ENCODE measurements at places on chromosomes 1 and 21.

- DNase-seq = no peak
Observed at GRCh38 chr1:30834253-30834652, 74.3 kb downstream of the SDC3 start.

GRCh38 chr1:158611916-158612315 is 6.8 kb downstream of the OR10Z1 start:
- DNase-seq = no peak

GRCh38 chr1:224637515-224637914 is 21.4 kb downstream of the CNIH3 start:
- DNase-seq = no peak

DNA sequence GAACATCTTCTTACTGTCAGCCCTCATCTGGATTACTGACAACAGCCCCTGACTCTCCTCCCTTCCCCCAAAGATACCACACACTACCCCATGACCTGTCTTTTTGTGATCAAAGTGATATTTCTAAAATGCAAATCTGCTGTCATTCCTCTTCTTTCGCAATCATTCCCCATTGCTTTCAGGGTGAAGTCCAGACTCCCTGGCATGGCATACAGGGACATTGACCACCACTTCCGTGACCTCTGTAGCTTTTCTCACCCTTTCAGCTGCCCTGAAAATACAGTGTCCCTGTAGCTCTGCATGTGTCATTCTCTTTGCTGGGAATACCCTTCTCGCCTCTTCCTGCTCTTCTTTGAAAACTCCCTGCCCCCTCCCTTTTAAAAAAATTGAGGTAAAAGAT is 4.1 kb downstream of the SERINC2 start:
- DNase-seq = no peak

- DNase-seq = no peak
Observed at GRCh38 chr1:106954661-106955229, 101.7 kb upstream of the PRMT6 start.

- DNase-seq = no peak
Observed at GRCh38 chr1:42888013-42888633, 41.7 kb downstream of the ZNF691 start.

GRCh38 chr1:225595452-225595851 is 57.5 kb downstream of the ENAH start:
- no peak for DNase-seq

- DNase-seq = no peak
Observed at GRCh38 chr1:241836941-241837340, 11.1 kb upstream of the EXO1 start.

- no peak for DNase-seq
Observed at GRCh38 chr1:94552071-94552586, 10.6 kb upstream of the F3 start.

- DNase-seq = no peak
Observed at GRCh38 chr1:203871114-203871880, 9.9 kb downstream of the SNRPE start.

- DNase-seq = no peak
Observed at GRCh38 chr1:239795304-239795703, 296.4 kb upstream of the FMN2 start.

DNA sequence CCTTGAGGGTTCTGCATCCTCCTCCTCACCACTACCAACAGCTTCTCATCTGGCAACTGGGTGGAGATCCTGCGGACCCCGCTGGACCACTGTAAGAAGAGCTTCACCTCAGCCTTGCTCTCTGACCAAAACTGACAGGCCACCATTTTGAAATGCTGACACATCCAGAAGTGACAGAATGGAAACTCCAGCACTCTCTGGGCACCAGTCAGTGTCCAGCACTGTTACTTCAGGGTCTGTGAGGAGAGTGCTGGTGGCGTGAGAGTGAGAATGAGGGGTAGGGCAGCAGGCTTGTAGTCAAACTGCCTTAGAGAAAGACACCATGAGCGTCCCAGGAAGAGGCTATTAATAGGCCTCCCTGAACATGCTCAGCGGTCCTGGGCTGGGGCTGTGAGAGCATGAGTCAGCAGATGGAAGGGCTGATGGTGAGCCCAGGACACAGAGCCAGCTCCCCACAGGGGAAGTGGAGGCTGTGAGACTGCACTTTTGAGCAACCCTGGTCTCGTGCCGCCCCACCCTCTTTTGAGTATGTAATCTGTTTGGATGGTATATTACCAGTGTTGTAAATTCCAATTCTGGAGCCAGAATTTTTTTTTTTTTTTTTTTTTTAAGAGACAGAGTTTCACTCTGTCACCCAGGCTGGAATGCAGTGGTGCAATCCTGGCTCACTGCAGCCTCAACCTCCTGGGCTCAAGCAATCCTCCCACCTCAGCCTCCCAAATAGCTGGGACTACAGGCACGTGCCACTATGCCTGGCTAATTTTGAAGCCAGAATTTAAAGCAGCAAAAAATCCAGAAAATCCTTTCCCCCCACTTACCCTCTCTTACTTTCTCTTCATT is 34.4 kb upstream of the SLC30A1 start:
- no peak for DNase-seq

DNA sequence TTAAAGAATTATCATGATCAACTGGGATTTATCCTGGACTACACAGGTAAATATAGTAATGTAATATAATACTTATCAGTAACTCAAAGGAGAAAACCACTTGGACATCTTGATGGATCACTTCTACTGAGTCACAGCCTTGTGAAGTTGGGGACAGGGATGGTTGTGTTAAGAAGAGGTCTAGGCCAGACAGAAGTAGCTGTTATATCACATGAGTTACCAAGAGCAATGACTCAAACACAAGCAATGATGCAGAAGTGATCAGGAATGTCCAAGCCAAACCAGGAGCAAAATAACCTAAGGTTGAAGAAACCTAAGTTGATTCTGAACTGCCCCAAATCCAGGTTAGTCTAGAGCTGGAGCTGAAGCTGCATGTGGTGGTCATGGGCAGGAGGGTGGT is 424.5 kb upstream of the DAB1 start:
- no peak for DNase-seq

- no peak for DNase-seq
Observed at GRCh38 chr21:32978331-32979270, 47.1 kb upstream of the OLIG2 start.

DNA sequence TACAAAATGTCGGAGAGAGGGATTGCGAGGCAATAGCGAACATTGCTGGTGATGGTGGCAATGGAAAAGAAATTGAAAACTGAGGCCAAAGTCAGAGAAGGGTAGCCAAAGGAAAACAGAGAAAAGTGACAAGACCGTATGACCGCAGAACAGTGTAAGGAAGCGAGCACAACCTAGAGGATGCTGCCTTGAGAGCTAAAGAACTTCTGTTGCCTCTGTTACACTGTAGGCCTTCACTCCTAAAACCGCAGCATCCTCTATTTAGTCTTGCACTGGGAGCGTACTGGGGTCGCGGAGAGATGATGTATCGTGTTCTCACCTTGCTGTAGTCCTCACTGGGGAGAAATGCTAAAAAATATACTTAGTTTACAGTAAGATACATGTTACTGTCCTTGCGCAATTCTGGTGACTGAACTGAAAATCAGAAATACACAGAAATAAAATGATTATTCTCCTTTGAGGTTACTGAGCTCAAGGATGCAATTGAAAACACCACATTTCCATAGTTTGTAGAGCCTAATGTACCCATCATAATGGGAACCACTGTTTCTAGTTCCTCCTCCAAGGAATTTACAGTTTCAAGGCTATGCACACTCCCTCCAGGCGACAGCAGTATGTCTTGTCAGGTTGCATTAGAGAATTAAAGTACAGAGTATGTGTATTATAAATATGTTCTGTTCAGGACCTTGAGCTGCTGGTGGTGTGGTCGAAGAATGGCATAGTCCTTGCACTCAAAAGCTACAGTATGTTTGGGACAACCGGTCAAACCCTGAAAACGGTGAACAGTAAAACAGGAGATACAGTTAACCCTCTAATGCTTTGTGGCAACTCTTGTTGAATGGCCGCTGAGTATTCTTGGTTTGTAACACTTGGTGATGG is 1.3 kb downstream of the NEK7 start:
- DNase-seq = no peak

DNA sequence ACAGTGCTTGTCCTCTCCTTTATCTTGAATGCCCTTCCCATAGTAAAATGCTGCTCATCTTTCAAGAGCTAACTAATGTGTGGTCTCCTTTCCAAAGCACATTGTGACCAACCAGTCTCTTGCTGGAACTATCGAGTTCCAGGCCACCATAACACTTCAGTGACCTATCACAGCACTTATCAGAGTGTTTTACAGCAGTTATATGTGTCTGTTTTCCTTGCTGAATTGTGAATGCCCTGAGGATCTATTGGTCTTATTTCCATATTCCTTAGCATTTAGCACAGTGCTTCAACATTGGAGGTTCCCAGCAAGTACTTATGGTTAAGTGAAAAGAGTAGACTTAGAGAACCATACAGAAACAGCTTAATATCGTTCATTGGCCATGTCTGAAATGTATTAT is 264.3 kb downstream of the DYRK1A start:
- no peak for DNase-seq

GRCh38 chr1:77538956-77539518 is 143.4 kb downstream of the ZZZ3 start:
- no peak for DNase-seq

DNA sequence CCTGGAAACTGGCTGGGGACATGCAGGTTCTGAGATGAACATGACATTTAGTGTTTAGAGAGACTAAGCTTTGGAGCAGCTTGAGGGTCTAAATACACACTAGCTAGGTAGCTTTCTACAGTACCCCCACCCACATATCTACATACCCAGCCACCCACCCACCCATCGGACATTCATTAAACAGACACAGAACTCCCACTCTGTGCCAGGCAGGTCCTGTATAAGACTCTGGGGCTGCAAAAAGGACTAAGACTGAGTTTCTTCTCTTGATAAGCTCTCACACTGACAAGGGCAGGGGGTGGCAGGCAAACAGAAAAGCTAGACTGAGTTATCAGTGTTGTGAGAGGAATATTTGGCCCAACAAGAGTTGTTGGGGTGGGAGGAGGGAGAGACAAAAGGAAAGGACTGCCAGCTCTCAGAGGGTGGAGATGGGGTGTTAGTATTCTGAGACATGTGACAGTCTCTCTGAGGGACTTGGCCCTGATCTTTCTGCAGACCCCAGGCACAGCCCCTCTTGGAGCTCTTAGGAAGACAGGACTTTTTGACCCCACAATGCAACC is 6.8 kb downstream of the MAP7D1 start:
- no peak for DNase-seq

DNA sequence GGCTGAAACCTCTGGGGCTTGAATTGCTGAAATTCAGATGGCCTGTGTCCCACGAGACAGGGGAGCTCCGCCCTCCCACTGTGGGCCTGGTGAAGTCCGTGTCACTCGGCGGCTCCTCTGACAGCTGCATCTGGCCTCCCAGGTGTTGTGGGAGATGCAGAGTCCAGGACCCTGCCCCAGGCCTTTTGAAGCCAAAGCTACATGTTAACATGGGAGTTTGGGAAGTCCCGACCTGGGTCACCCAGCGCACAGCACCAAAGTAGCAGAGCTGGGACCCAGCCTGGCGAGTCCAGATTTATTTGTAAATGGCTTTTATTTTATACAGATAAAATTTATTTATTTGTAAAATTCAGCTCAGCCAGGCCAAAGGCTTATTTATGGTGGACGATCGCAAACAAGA is 28.9 kb downstream of the SLC37A1 start:
- no peak for DNase-seq

GRCh38 chr1:197393772-197394171 is 125.7 kb downstream of the CRB1 start:
- no peak for DNase-seq

- no peak for DNase-seq
Observed at GRCh38 chr1:232704256-232704655, 74.3 kb upstream of the SIPA1L2 start.

DNA sequence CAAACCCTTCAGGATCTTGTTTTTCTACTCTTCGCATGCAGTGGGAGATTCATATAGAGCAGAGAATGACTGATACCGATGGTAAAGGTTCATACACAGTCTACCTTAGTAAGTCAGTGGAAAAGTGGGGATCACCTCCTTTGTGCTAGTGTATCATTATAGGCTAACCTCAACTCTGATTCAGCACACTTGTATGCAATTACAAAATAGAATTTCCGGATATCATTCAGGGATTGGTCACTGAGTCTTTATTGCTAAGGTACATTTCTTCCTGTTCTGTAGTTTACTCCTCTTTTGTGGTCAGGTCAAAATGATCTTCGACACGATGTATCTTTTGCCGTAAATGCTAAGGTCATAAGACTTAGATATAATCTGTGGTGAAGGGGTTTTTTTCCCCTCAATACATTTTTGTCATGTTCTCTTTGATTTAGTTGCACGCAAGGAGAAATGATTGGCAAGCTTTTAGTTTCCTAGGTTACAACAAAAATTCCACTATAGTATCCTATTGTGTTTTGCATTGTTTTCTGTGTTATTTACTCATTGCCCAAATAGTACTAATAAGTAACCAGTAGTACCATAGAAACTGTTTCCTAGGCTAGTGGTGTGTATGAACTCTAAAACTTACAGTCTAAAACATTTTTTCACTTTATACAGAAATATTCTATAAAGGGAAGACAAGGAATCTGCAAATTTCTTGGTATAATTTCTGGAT is 35.7 kb upstream of the PLA2G4A start:
- no peak for DNase-seq

DNA sequence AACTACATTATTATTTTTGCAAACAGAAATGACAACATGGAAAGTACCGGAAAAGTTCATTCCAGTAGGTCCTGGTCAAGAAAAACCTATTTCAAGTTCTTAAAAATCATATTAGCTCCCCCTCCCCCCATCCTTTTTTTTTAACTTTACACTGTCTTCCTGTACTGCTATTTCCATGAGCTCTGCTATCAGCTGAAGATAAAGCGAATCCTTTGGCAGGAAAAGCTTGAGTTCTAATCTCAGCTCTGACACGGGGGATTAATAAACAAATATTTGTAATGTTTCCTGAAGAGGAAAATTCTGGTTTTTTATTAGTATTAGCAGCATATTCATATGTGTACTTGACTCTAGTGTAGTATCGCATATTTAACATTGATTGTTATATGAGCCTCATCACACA is 190.7 kb upstream of the ESRRG start:
- no peak for DNase-seq

GRCh38 chr1:233631810-233632405 is 18.0 kb downstream of the KCNK1 start:
- no peak for DNase-seq

DNA sequence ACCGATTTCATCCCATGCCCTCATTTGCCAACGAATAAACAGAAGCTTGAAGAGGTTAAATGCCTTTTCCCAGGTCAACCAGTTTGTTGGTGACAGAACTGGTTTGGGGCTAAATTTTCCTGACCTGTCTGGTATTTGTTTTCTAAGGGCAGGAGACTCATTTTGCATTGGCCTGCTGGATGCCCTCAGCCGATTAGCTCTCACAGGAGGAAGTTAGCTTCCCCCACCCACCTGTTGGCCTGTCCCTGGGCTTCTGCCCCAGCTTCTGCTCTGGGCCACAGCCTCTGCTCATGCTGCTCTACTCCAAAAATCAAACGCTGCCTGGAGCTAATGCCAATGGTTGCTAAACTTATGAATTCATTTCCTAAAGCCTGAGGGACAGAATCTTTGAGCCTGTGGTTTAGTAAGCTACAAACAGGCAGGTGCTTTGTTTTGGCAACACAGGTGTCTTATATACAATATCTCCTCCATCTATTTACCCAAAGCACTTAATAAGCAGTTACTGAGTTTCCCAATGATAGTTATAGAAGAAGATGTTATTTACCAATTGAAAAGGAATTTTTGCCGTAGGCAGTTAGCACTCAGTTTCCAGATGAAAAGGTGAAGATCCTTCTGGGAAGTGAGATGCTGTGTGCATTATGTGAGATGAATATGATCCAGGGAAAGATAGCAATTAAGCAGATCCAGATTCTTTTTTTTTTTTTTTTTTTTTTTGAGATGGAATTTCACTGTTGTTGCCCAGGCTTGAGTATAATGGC is 82.3 kb downstream of the TM2D1 start:
- DNase-seq = no peak
